SIG-M5 (cell line): ENCODE measurements at places on chromosomes 1 and 21.

DNA sequence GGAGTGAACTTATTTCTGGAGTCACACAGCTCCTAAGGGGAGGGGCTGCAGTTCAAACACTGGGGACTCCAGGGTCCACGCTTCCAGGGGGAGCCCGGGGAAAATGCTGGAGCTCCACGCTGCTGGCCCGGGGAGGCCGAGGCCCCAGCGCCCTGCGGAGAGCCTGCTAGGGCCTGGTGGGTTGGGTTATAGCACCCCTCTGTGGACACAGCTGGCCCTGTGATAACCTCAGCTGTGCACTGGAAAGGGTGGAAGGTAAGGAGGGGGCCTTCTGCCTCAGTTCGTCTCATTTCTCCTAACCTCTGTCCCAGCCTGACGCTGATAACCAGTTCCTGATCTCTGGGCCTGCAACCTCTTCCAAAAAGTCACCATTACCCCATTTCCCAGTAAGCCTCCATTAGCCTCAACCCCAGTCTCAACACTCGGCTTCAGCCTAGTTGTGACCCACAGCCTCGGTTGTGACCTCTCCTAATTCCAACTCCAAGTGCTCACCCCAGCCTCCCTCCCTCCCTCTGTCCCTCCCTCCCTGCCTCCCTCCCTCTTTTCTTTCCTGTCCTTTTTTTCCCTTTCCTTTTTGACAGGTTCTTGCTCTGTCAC is 7.1 kb downstream of the NBL1 start:
- no peak for DNase-seq

GRCh38 chr1:248618878-248619277 is 16.0 kb downstream of the OR2T11 start:
- DNase-seq: no peak

DNA sequence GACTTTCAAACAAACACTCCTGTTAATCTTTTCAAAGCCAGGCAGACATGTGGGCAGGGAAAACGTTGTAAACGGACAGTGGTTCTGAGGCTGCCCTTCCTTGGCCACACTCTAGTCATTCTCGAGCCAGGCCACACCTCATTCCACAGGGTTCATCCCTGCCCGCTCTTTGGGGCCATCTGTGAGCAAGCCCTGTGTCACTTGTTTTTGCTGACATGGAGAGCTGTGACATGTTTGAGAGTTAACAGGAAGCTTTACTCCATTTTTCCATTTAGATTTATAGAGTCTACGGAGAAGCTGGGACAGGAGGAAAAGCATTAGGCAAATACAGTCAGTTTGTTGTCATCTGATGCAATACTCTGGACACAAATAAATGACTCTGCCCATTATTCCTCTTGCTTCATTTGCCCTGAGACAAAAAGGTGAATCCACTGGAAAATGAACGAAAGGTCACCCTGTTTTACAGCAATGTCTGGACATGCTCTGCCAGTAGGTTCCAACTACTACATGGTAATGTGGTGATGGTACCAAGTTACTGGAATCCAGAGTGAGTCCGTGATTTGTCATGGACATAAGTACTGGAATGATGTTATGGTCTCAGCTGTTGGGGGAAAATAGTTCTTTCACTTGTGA is 126.9 kb downstream of the CLIC6 start:
- DNase-seq: no peak

- DNase-seq: no peak
Measured at GRCh38 chr21:39136711-39137110, 46.5 kb downstream of the PSMG1 start.

GRCh38 chr1:223125766-223126165 is 17.3 kb downstream of the TLR5 start:
- no peak for DNase-seq

- no peak for DNase-seq
Measured at GRCh38 chr1:153567621-153568366, 2.1 kb upstream of the S100A2 start.

DNA sequence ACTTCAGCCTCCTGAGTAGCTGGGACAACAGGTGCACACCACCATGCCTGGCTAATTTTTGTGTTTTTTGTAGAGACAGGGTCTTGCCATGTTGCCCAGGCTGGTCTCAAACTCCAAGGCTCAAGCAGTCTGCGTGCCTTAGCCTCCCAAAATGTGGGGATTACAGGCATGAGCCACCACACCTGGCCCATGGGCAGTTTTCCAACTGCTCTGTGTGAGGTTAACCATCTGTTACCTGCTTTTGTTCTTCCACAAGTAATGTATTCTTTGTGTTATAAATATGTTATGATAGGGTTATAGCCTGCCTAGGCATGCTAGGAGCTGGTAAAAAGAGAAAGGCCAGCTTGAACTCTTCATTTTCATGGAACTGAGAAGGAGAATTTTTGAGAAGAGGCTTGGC is 30.7 kb downstream of the TUFT1 start:
- DNase-seq: no peak

- DNase-seq: no peak
Measured at GRCh38 chr1:221335161-221336101, 406.5 kb downstream of the DUSP10 start.
